ENCODE measurements at places on chromosomes 5 and 9.
A peak's percentile ranks its signal among the peaks of the same experiment; 100 is the strongest.

DNA sequence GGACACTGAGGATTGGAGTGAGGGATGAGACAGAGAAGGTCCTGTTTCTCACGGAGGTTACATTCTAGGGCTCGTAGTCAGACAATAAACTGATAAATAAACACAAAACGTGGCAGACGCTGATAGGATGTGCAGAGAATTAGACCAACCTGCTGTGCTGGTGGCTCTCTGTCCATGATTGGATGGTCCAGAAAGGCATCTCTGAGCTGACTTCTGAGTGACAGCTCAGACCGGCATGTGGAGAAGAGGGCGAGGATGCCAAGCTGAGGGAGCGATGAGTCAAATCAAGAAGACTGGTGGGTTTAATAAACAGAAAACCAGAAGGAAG is 132.3 kb upstream of the TAF11L2 start:
- DNase-seq = peak; percentile 27

DNA sequence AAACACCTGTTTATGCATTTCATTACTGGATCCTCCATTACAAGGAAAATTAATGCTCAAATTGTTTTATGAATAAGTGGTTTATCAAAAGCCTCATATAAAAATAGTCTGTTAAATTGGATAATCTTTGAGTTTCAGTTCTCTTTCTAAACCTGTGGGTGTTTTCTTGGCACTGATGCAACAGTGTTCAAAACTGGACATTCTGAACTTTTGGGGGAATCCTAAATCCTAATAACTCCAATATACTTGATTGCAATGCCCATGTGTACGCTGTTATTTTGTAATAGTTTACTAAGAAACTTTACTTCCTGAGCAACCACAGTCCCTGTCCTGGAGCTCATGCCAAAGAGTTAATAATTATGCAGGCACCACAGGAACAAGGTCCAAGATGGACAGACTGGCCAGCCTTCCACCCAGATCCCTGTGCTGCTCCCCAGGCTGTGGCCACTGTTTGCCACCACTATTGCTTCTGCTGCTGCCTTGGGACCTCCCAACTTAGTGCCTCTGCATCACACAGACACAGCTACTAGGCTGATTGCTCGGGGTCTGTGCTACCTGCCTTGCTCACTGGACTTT is 14.0 kb downstream of the IRGM start:
- no peak for DNase-seq

- no peak for DNase-seq
Observed at GRCh38 chr9:121768416-121769015, 117.1 kb downstream of the DAB2IP start.

DNA sequence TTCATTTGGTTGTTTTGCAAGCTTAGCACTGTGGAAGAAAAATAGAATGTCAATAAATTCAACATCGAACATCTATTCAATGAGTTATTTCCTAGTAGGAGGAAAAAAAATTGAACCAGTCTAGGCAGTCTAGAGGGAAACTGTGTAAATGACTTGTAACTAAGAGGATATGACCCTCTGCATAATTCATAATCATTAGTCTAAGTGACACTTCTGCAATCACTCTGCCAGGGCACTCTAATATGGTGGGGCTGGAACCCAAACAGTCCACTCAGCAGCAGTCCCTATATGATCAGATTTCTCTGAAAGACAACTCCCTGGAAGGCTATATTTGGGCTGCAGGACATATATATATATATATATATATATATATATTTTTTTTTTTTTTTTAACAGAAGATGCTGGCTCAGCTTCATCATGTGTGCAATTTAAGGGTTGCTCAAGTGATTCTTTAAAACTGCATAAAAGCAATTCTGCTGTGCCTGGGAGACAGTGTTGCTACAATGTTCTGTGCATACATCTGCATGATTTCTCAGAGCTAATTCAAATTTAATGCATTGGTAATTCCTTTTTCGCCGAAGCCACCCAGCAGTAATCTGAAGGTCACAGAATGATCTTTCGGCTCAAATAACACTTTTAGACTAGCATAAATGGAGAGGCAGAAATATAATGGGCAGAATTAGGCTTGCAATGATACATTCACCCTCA is 482.1 kb upstream of the ZNF608 start:
- DNase-seq = no peak

- DNase-seq = no peak
Observed at GRCh38 chr5:180523629-180524466, 29.7 kb downstream of the CNOT6 start.

DNA sequence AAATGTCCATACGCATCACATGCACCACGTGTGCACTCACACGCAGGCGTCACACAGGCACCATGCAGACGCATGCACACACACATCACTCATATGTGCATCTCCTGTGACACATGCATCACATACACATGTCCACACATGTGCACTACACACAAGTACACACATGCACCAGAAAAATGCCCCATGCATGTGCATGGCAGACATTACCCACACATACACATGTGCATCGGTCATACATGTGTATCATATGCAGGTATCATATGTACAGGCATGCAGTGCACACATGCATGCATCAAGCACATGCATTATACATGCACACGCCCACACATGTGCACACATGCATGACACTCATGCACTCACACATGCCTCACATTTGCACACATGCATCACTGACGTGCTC is 26.1 kb downstream of the ADAMTS2 start:
- no peak for DNase-seq

DNA sequence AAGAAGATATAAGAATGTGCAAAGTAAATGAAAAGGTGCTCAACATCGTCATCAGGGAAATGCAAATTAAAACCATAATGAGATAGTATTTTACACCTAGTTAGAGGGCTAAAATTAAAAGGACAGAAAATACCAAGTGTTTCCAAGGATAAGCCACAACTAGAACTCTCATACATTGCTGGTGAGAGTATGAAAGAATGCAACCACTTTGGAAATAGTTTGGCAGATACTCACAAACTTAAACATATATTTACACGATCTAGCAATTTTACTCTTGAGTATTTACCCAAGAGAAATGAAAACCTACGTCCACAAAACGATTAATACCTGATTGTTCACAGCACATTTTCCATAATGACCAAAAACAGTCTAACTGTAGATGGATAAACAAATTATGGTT is 51.5 kb downstream of the AOPEP start:
- no peak for DNase-seq

- no peak for DNase-seq
Observed at GRCh38 chr9:107137495-107138202, 145.4 kb upstream of the RAD23B start.

DNA sequence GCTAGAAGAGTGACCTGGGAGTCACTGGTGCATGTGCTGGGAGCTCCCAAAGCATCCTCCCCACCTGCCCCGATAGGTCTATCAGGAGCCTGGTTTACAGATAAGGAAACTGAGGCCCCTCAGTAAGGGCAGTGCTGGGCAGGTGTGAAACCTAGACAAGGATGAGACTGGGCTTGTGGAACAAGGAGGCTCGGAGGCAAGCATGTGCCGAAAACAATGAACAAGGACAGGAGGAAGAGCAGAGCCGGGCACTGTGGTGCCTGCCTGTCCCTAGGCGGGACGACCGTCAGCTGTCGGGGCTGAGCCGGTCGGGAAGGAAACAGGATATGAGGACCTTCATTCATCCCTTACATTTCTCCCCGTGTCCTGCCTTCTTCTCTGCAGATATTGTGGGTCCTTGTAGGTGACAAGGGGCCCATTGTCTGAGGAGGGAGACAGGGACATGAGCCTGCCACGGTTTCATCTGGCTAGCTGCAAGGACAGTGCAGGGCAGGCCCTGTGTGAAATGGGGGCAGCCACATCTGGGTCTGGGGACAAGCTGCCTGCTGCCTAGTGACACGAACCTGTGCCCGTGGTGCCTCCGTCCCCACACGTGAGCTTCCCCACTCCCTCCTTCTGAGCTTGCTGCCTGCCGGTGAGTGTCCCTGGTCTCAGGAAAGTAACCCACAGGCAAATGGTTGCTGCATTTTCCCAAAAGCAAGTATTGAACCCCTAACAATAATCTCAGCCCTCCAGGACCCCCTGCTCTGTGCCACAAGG is 18.6 kb downstream of the FGD3 start:
- no peak for DNase-seq

DNA sequence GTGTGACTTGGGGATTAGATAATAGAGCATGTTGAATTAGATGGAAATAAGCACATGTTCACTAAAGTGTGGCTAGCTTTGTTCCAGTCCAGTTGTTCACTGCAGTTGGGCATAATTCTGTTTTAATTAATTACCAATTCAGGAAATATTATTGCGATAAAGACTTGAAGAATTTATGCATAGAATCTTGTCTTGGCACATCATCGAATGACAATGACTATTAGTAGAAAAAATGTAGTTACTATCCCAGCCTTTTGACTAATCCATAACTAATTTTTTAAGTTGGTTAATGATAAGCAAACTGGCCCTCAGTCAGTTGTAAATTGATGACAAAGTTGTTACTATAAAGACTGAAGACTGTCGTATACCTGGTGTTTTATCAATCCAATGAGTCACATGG is 10.5 kb downstream of the LNPEP start:
- no peak for DNase-seq

DNA sequence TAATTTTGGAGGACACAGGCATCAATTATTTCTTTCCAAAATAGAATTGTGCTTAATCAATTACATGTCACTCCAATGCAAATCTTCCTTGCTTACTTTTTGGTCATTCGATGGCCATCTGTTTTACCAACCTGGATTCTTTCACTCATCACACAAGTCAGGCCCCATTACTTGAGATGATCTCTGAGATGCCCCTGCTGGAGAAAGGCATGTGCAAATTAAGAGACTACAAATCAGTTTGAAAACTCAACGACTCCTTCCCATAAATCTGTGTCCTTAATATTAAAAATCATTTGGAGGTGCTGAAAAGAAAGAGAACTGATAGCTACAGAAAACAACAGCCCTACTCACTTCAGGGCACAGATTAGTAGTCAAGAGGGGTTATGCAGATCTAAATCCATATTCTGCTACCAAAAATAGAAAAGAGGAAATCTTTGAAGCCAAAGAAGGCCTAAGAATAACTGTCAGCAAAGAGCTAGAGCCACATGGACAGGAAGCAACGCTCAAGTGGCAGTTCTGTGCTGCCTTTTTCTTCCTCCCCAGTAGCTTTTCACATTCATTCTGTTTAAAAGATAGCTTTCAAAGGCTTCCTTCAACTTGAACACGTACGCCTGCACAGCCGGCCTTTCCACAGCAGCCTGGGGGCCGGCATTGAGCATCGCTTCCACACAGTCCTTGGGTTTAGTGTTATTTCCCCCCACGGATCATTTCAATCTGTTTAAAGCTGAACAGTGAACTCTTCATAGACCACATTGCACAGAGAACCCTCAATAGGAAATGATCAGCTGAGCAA is 79.3 kb upstream of the MAP3K1 start:
- no peak for DNase-seq

- no peak for DNase-seq
Observed at GRCh38 chr5:168833383-168833782, 254.2 kb upstream of the PANK3 start.

- DNase-seq = no peak
Observed at GRCh38 chr5:55073211-55073610, 29.2 kb upstream of the GZMA start.

- no peak for DNase-seq
Observed at GRCh38 chr9:34988218-34989002, 1.1 kb upstream of the DNAJB5 start.

GRCh38 chr5:149049371-149049781 is 13.5 kb downstream of the SH3TC2 start:
- DNase-seq = no peak

- DNase-seq = no peak
Observed at GRCh38 chr9:125888211-125888610, 141.0 kb downstream of the PBX3 start.

DNA sequence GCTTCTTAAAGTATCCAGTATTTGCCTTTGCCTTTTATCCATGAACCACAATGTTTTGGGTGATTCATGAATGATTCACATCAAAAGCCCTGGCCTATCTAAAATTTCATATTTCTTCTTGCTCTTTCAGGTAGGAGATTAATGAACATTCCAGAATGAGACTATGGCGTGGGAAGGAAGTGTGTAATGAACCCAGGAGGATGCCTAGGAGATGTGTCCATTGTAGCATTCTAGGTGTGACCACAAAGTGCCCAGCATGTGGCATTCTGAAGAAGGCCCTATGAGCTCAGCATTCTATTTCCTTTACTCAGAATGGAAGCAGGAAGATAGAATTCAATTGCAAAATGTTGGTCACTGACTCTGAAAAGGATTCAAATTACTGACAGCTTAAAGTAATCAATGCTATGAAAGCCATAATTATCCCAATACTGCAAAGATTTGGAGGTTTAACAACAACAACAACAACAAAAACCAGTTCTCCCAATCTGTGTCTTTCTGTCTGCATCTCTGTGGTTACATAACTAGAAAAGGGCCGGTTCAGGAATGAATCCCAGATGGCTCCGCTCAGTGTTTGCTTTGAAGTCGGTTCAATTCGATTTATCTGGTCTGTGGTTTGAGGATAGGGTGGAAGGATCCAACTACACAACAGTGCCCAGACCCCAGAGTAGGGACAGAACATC is 126.7 kb downstream of the FOXD1 start:
- no peak for DNase-seq

DNA sequence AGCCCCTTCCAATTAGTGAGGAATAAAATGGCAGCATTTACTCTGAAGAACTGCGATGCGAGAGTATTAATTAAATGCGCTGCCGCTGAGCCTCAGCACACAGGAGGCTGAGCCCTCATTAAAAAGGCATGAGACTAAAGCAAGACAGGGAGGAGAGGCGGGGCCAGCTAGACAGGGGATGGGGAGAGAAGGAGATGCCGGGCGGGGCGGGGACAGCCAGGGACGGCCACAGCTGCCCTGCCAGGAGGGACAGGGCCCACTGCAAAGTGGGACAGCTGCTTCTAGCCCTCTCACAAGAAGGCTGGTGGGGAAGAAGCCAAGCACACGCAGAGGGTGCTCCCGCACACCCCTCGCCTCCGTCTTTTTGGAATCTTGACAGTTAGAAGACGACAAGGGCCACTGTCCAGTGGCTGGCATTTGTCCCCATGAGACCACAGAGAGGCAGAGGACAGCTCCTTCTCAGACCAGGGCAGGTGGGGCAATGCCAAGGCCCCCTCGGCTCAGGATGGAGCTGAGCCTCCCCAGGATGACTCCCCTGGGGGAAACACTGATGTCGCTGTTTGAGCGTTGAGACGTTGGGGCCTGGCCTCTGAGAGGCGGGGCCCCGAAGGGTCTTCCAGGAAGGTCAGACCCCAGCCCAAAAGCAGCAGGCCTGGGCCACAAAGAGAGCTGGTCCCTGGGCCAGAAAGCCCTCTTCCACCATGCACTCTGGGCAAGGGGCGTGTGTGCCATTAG is 26.9 kb downstream of the ADAMTS2 start:
- no peak for DNase-seq

Measured in COR-L47 (cell line).